SHP77 treated with DMSO at 0.1 percent for 48 hours (cell line): ENCODE measurements at places on chromosomes 6 and 20.

GRCh38 chr20:59123011-59123677, 40.5 kb upstream of the ZNF831 start:
- DNase-seq: no peak

- no peak for DNase-seq
Observed at GRCh38 chr20:45138561-45139300, 14.5 kb upstream of the WFDC12 start.

GRCh38 chr6:154555073-154555677, 44.7 kb upstream of the CNKSR3 start:
- DNase-seq: no peak

DNA sequence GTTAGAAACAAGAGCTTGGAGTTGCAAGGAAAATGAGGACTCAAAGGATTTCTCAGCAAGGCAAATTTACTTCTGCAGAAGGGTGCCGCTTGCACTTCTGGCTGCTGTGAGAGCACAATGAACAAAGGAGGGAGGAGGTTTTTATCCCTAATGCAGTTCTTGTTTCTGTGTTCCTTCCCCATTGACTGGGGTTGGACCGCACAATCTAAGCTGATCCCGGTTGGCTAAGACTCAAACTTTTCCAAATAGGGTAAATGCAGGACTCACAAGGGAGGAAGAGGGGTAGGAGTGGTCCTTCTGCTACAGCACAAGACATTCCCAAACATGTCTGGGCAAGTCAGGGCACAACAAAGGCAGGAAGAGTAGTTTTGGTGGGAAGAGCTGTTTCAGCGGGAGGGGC, 249.6 kb upstream of the MOCS1 start:
- DNase-seq: no peak

DNA sequence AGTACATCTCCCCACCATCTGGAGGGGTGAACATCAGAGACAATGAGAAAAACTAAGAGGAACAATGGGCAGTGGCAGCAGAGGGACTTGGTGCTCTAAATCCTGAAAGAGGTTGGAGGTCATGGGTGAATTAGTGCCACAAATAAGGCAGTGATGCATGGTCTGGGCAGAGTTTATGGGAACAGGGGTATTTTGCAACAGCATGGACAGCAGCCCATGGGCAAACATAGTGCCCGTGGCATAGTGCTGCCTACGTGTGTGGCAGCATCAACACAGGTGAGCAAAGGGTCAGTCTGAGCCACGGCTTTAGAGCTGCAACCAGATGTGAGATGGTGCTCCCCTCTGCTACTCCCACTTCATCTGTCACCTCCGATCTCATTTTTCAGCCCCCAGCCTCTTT, 459.1 kb upstream of the CITED2 start:
- no peak for DNase-seq

DNA sequence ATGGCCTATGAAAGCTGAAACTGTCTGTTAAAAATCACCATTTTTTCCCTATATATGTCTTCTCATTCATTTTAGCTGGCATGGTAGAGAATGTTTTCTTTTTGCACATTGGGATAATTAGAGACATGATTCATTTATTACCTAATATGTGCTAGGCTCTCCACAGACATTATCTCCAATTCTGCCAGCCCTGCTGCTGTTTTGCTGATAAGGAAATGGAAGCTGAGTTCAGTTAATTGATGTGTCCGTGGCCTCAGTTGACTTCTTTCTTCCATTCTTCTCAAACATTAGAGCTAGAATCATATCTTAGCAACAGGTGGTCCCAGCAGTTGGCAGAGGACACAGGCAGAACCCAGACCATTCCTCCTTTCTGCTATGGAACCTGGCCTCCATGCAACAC, 644.1 kb upstream of the CITED2 start:
- DNase-seq: no peak

DNA sequence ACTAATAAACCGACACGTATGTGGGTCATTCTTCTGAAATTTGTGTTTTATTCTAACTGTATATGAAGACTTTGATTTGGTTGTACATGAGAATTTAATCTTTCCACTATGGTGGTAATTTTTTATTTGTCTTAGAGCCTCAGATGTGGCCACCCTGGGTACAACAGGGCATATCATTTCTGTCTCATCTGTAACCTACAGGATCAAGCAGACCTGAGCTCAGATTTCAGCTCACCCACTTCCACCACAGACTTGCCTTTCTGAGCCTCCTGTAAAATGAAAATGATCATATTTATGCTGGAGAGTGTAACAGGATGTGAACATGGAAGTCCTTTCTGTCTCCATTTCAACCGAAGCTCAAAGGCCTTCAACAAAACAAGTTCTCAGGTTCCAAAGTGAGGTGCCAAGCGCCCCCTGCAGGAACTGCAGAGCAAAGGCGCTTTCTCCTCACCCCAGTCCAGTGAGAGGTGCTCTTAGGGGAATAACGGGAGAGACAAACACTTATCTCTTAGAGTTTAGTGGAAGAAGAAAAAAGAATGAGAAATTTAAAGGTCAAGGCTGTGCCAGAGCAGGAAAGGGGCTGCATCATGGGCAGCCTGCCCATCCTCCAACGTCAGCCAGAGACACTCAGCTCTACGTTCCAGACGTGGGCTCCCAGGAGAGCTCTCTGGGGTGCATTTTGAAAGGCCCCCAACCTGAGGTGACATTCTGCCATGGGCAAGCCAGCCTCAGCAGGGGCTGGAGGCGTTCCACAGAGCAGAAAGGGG, 23.0 kb upstream of the CD24 start:
- peak; percentile 58 for DNase-seq

- no peak for DNase-seq
Observed at GRCh38 chr6:146895101-146895771, 296.5 kb downstream of the ADGB start.

GRCh38 chr6:147759093-147759492, 250.6 kb downstream of the SAMD5 start:
- no peak for DNase-seq

GRCh38 chr20:62011403-62011790, 54.3 kb downstream of the TAF4 start:
- DNase-seq: no peak

DNA sequence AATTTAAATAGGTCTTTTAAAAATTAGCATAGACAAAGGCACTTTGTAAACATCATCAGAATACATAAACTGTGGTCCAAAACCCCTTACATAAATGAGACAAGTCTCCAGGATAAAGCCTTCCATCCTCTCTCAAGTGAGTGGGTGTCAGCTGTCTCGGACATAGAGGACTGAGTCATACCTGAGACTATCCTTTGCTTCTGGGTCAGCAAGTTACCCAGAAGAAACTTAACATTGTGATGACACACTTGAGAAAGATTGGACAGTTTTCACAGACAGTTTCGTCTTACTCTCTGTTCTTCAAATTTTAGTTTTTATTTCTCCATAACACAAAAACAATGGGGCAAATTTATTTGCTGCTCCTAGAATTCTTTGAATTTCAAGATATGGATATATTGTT, 838.0 kb downstream of the DHX35 start:
- DNase-seq: no peak

DNA sequence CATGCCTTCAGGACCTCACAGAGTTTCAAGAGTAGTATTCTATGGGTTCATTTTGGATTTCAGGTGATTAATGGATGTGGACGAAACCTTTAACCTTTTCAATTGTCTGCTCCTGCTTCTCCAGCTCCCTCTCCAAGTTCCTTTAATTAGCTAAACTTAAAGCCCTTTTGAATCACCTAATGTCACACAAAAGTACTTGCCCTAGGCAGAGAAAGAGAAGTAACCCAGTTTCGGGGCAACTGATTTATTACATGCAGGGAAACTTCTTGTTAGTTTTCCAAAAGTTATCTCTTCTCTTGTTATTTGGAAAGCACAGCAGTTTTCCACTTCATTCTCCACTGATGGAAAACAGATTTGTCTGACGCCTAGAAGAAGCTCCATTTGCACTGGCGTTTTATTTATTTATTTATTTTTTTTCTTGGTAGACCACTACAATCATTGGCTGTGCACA, 407.7 kb upstream of the JARID2 start:
- DNase-seq: no peak

DNA sequence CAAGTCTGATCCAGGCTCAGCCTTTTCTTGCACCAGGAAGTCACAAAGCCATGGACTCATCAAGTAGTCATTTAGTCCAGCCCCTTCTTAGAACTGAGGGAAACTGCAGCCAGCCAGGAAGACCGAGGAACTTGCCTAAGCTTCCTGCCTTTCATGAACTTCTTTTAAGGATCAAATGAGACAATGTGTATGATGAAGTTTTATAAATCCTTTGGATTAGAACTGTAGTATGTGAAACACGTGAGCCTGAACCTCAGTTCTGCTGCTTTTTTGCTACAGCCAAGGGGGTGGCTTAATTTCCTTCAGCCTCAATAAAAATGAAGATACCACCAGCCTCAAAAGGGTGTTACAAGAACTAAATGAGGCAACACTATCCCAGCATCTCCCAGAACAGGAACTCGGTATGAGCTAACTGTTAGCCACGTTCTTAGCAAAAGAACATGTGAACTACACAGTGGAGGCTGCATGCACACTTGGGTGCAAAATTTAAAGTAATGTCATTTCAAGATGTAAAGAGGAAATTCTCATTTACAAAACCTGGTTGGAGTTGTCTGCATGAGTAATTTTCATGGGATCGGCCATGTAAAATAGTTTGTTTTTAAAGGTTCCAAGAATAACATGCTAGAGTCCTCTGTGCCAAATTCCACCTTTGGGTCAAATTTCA, 76.0 kb upstream of the TBC1D7 start:
- DNase-seq: no peak

DNA sequence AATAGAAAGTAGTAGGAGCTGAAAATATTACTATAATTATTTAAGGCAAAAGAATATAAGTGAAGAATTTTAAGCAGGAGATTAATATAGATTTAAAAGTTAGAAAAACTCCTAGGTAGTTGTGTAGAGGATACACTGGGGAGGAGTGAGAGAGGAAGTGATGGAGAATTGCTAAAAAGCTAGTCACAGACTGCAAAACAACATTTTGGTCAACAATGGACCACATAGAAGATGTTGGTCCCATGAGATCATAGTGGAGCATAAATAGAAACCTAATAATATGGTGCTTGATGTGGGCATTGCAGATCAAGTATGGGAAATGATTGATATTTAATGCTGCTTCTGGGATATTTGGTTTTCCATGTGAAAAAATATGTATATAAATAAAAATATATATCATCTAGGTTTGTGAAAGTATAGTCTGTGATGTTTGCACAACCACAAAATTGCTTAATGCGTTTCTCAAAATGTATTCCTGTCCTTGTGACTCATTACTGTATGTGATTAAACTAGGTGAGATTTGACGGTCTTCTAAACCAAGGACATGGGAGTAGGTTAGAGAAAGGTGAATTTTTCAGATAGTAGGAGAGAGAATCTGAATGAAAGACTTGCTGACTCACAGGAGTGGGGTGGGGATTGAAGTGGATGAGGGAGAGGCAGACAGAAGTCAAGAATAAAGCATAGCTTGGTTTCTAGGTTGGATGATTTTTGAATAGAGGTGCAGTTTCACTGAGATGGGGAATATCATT, 174.0 kb downstream of the BCKDHB start:
- DNase-seq: no peak

DNA sequence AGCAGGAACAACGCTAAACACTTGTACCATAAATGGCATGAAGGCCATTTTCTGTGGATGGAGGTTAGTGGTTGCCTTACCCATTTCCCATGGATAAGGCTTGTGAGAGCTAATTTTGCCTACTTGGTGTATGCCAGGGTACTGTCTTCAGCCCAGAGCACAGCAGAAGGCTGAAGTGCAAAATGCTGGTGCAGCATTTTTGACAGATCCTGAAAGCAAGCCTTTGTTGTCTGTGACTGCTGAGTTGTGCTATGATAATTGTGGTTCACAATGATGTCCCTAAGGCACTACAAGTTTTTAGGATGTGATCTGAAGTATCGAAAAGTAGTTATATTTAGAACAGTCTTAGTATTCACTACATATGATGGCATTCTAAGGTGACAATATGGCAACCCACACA, 14.7 kb upstream of the HMGN3 start:
- DNase-seq: no peak

- DNase-seq: no peak
Observed at GRCh38 chr6:27771235-27771634, 141.0 kb downstream of the OR2B2 start.

DNA sequence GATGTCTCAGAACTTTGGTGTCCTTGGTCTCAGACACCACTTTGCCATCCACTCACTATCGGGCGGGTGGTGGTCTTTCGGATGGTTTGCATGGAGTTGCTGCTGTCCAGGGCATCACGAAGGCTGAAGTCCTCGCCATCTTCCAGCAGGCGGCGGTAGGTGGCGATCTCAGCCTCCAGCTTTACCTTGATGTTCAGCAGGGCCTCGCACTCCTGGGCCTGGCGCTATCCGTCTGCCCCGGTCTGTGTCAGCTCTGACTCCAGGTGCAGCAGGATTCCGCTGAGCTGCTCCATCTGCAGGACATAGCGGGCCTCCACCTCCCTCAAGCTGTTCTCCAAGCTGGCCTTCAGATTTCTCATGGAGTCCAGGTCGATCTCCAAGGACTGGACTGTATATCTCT, 36.0 kb downstream of the ZNF311 start:
- no peak for DNase-seq

DNA sequence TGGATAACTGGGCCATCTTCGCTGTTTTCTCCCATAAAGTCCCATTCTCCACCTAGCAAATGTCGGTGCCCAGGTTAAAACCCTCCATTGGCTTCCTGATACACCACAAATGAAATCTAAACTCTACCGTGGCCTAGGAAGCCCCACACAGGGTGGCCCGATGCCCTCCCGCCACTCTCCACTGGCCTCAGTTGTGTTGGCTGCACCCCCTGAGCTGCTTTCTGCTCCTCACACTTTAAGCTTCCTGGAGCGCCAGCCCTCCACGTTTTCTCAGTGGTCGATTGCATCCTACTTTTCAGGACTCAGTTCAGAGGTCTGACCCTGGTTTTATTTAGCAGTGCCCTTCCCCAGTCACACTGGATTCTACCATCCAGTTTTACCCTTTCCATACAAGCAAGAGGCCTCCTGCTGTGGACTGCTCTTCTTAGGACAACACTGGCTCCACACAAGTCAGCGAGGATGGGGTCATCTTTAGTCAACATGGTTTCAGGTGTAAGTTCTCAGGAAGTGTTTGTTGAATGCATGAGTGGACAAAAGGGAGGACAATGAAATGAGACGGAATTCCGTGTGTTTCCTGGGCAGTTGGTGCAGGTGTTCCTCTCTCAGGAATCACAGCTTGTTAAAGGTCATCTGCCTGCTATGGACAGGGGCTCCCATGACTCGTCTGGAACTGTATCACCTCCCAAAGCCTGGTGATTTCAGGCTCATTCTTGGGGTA, 124.1 kb downstream of the SULF2 start:
- no peak for DNase-seq

- no peak for DNase-seq
Observed at GRCh38 chr6:20572940-20573339, 38.7 kb downstream of the CDKAL1 start.

DNA sequence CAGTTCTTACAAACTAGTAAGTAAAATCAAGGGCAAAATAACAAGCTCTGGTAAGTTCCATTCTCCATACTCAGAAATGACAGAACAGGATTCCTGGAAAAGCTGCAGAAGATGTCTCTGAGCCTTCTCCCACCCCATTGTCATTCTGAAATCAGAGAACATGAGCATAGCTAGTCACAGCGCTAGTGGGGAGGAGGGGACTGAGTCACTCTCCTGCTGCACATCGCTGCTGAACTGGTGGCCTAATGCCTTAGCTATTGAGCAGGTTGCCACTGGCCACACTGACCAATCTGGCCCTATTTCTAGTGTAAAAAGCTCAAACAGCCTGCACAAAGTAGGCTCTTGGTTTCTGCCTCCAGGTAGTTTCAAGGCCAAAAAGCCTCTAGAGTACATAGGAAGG, 26.1 kb upstream of the RIPPLY2 start:
- no peak for DNase-seq

GRCh38 chr6:98601716-98602115, 232.7 kb upstream of the POU3F2 start:
- DNase-seq: no peak

GRCh38 chr6:40353967-40354452, 233.2 kb downstream of the LRFN2 start:
- no peak for DNase-seq
